ENCODE measurements at places on chromosomes 2 and 18.

GRCh38 chr2:226581661-226582060 is 218.0 kb downstream of the IRS1 start:
- no peak for DNase-seq

DNA sequence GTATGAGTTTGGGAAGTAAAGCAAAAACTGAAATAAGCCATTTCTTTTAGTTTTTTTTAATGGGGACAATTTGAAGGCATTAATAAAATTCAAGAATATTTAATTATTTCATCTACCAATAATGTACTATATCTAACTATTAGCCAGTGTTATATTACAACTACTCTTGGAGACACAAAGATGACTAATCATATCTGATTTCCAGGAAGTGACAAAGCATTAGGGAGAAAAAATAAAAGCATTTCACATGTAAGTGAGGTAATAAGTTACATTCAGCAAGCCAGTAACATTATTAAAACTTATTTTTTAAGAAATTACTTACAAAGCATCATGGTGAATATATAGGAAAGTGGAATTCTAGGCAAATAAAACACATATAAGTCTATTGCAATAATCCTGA is 781.3 kb upstream of the NRXN1 start:
- no peak for DNase-seq

DNA sequence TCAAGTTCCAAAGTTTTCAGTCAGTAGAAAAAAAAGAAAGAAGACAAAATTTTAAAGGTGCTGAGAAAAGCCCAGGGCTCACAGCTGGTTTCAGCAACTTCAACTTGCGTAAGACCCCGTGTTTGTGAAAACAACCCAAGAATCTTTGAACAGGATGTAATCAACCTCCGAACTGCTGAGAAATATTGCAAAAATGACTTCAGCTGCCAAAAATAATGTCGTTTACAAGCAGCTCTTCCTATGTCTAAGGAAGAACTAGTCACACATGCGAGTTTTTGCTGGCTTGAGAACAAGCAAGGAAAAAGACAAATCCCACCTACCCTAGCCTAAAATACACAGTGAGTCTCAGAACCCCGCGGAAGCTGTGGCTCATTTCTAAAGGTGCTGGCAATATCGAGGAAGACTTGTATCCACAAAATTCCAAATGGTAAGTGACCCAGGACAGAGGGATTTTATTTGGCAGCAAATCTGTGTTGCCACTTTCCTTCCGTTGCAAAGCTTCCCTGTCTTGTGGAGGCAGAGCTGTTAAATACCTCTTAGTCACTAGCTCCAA is 59.8 kb upstream of the SLC8A1 start:
- no peak for DNase-seq

DNA sequence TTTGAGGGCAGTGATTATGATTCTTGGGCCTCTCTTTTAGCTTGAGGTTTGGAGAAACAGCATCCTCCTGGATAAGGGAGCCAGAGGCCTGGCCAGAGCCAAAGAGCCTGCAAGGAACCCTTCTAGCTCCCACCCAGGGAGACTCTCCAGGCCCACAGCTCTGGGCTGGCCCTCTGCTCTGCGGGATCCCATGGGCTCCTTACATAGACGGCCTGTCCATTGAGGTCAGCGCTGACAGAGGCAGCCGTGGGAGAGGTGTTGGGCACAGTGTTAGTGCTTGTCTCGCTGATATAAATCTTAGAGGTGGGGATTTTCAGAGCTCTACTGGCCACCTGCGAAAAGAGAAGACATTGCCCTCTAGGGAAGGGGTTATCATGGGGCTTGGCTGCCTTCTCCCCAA is 67.2 kb downstream of the XDH start:
- no peak for DNase-seq

- DNase-seq = no peak
Measured at GRCh38 chr2:32768387-32769174, 140.7 kb downstream of the TTC27 start.

DNA sequence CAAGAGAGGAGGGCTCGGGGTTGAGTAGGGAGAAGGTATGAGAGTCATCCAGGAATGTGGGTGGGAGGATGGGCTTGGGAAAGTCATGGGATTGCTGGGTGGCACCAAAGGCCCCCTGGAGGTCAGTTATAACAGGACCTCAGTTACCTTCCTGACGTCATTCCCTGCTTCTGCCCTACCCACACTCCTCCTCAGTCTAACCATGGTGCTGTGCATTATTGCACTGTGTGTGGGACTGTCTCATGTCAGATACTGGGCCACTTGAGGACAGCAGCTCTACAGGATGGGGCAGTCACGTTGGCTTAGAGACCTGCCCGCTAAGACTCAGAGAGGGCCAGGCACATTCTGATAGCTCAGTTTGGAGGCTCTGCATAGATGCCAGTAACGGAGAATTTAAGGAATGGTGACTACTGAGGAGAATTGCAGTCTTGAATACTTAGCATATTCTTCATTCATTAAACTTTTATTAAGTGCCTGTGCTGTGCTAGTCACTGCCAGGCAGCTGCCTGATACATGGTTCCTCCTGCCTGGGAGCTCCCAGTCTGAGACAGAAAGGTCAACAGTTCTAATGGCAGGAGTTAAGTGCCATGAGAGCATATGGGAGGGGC is 90.5 kb downstream of the LAMA3 start:
- DNase-seq = no peak

- no peak for DNase-seq
Measured at GRCh38 chr18:7877609-7878008, 310.5 kb downstream of the PTPRM start.

GRCh38 chr2:70496819-70497218 is 56.8 kb downstream of the TGFA start:
- no peak for DNase-seq

GRCh38 chr2:173271825-173272224 is 82.8 kb upstream of the CDCA7 start:
- DNase-seq = no peak

Measured in cortex of kidney (tissue), 1 donor.